Forelimb muscle (tissue), 1 donor: ENCODE measurements at places on chromosomes 6 and 20. TPM values are rescaled to one million over a fixed set of nuclear protein-coding genes. Genes with fewer than 3 reads are reported as not detected.

The PPP1R16B gene
- polyA plus RNA-seq: 4.8 TPM

The COL12A1 gene
- 311 TPM for polyA plus RNA-seq

The MMP24 gene
- polyA plus RNA-seq: 0.52 TPM

The NKAPL gene
- 1.1 TPM for polyA plus RNA-seq

The ZC2HC1B gene
- not detected for polyA plus RNA-seq

GRCh38 chr6:151372164-151372563, 19.2 kb downstream of the ZBTB2 start:
- no peak for DNase-seq

- no peak for DNase-seq
Observed at GRCh38 chr6:80540700-80541099, 434.2 kb downstream of the BCKDHB start.

DNA sequence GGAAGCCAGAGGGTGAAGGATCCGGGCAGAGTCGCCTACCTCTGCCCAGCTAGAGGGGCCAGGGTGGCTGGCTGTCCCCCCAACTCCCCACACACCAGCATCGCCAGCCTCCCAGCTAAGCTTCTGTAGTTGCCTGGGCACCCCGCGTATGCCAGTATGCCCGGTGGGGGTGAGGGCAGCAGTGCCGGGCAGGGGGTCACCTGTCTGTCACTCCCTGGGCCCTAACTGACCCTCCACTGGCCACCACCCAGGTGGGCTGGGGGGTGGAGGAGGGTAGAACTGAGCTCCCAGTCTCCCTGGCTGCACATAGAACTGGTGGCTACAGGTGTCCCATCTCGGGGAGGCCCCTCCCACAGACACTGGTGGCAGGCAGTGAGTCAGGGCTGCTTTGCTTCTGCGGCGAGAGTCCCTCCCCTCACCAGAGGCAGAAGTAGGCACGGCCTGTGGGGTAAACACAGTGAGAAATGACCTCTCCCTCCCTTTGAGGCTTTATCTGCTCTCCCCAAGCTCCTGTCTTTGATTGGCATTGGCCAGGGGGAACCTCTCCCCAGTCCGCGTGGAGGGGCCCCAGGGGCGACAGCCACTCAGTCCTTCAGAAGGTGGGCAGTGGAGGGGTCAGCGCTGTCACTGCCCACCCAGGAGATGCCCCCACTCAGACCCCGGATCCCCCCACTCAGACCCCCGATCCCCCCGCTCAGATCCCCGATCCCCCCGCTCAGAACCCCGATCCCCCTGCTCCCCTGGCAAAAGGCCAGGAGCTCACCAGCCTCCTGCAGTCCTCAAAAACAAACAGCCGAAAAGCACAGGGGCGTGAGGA, 2.5 kb downstream of the NTSR1 start:
- no peak for DNase-seq

DNA sequence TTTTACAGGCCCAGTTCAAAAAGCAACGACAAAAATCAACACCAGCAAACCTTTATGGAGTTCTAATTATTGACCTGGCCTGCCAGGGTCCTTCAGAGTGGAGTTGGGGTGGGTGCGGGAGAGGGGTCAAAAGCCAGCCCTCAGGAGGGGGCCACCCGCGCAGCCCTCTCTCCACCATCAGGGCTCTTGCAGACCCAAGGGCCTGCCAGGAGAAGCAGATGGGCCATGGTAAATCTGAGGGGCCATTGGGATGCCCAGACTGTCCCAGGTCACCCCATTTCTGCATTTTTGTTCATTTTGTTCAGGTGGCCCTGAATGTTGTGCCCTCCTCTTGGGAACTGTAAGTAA, 88.4 kb downstream of the DHX35 start:
- DNase-seq: no peak

DNA sequence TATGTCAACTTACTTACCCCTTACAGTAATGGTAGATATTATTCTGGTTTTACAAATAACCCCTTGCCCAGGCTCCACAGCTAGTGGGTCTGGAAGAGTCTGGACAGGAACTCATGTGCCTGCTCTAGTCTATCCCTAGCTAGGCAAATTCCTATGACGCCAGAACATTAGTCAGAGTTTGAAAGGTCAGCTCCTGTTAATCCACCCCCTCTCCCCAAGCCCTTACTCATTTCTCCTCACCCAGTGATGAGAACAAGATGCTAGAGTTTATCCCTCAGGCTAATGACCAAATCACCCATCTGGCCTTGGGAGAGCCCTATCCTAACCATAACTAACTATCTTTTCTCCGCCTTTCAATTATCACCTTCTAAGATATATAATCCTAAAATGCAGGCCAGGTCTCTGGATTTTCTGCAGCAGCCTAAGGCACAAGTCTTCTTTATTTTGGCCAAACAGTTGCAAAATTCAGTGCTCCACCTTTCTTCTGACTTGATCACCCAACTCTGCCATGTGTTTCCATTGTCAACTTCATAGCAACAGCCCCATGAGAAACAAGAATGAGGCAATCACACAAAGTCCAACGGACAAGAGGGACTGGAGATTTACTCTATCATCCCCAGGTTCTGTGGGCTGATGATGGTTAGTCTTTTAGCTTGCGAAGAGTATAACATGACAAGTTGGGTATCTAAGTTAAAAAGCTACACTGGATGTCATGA, 113.3 kb downstream of the TASP1 start:
- DNase-seq: no peak

DNA sequence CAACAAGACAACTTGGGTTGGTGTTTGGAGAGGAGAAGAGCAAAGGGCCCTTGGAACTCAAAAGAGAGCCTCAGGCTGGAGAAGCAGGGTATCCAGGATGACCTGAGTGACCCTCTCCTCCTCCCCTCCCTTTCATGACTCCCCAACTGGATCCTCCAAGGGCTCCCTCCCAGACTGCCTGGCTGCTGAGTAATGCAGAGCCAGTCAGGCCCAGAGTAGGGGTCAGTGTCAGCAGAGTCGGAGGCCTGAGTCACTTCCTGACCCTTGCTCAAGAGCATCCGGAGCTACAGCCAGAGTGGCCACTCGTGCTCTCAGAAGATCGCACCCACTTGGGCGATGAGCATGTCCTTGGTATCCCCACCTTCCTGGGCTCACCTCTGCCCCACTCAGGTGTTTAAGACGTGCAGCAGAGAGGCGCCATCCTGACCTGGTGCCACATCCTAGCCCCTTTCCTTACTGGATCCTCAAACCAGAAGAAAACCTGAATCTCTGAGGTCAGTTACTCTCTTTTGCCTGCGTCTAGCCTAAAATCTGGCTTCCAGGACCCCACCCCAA, 2.8 kb upstream of the MAPK13 start:
- no peak for DNase-seq

- DNase-seq: no peak
Observed at GRCh38 chr20:24446811-24447210, 22.6 kb upstream of the SYNDIG1 start.

- DNase-seq: no peak
Observed at GRCh38 chr20:21031666-21032065, 74.5 kb downstream of the LINC00237 start.

DNA sequence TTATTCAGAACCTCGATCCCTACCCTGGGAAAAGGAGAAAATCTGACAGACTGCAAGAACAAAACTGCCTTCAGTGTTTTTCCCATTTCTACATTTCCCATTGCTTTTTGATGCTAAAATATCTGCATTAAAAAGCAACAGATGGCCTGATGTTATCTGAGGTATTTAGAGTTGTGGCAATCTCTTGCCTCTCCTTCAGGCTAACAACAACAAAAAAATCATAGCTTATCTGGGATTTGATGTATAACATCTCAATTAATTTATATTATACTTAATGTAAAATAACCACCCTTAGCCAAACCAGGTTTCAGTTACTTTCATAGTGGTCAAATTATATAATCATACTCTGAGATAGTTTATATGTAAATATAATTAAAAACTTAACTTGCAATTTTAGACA, 15.8 kb upstream of the GABRR2 start:
- DNase-seq: no peak

GRCh38 chr6:53483423-53484353, 61.2 kb downstream of the GCLC start:
- DNase-seq: no peak

GRCh38 chr6:148548749-148549140, 198.1 kb upstream of the UST start:
- DNase-seq: no peak

GRCh38 chr20:61184194-61184593, 67.9 kb upstream of the CDH4 start:
- DNase-seq: no peak

- DNase-seq: no peak
Observed at GRCh38 chr6:150299873-150300485, 68.8 kb upstream of the IYD start.

GRCh38 chr6:106125925-106126435, 39.8 kb downstream of the PRDM1 start:
- DNase-seq: no peak
